A549 treated with dexamethasone at 1 μM for 4 hours (cell line): ENCODE measurements at places on chromosomes 12 and 14. TPM values are rescaled to one million over a fixed set of nuclear protein-coding genes. Genes with fewer than 3 reads are reported as not detected.

Gene GLT1D1
- not detected in 5 replicates for total RNA-seq

Gene UBR7
- 24.0 to 27.4 TPM (median 25.9 TPM) in 5 replicates for total RNA-seq

Gene SLC25A47
- total RNA-seq: not detected in 5 replicates

Gene KRT2
- total RNA-seq: not detected in 5 replicates

Gene PLEKHD1
- total RNA-seq: 0.01 to 0.03 TPM (median 0.02 TPM) in 4 of 5 replicates, not detected in the other

Gene DPY19L2
- 1.1 to 1.8 TPM (median 1.6 TPM) in 5 replicates for total RNA-seq

Gene NRL
- total RNA-seq: 0.60 to 1.2 TPM (median 0.86 TPM) in 5 replicates

Gene SMOC1
- 16.6 to 23.1 TPM (median 18.1 TPM) in 5 replicates for total RNA-seq

Gene ANO4
- 0.05 to 0.08 TPM (median 0.07 TPM) in 4 of 5 replicates, not detected in the other for total RNA-seq

Gene OTX2
- not detected in 5 replicates for total RNA-seq

Gene CLECL1
- total RNA-seq: not detected in 5 replicates

Gene ANKRD52
- total RNA-seq: 29.4 to 50.6 TPM (median 47.0 TPM) in 5 replicates

Gene FGF6
- total RNA-seq: not detected in 5 replicates

Gene B4GALNT1
- total RNA-seq: 26.3 to 45.0 TPM (median 42.0 TPM) in 5 replicates
